ENCODE measurements at places on chromosomes 16 and 17.

GRCh38 chr17:81466564-81467472 lies 45.8 kb downstream of the ACTG1 start:
- no peak for DNase-seq

GRCh38 chr17:37373530-37374159 lies 2.1 kb upstream of the C17orf78 start:
- peak; percentile 61 for DNase-seq

GRCh38 chr17:63847525-63848249 lies 5.2 kb upstream of the SMARCD2 start:
- DNase-seq: no peak

DNA sequence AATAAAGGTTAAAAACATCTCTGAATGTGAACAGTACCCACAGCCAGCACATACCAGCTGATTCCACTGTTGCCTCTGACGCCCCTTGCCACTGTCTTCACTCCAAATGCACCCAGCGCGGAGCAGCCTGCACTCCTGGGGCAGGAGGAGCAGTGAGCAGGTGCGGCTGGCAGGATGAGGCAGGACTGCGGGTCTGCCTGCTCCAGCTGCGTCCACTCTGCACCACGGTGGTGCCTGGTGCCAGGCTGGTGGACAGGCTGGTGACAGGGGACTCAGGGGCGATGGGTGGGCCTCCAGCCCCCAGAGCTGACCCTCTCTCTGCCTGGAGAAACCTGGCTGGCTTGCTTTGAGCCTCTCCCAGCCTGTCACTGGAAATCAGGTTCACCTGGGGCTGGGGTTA lies 9.4 kb downstream of the RAB40B start:
- DNase-seq: no peak

GRCh38 chr16:19130852-19131824 lies 17.4 kb downstream of the ITPRIPL2 start:
- DNase-seq: no peak

DNA sequence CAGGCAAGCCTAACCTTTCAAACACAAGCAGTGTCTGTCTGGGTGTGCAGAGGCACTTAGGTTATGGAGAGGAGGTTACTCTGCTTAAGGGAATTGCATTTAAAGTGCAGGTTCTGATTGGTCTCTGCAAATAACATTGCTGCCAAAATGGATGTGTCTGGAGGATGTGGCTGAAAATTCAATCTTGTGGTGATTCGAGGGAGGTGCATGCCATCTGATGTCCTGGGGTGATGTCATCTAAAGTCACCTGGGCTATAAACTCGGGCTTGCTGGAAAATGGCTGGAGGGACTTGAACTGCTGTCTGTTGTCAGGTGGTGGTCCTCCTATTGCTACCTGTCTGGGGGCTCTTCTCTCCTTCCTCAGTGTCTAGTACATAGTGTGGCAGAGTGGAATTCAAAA lies 28.3 kb upstream of the GPR139 start:
- DNase-seq: no peak

- DNase-seq: no peak
These were observed 50.9 kb upstream of the PABPN1L start for GRCh38 chr16:88917146-88917914.

DNA sequence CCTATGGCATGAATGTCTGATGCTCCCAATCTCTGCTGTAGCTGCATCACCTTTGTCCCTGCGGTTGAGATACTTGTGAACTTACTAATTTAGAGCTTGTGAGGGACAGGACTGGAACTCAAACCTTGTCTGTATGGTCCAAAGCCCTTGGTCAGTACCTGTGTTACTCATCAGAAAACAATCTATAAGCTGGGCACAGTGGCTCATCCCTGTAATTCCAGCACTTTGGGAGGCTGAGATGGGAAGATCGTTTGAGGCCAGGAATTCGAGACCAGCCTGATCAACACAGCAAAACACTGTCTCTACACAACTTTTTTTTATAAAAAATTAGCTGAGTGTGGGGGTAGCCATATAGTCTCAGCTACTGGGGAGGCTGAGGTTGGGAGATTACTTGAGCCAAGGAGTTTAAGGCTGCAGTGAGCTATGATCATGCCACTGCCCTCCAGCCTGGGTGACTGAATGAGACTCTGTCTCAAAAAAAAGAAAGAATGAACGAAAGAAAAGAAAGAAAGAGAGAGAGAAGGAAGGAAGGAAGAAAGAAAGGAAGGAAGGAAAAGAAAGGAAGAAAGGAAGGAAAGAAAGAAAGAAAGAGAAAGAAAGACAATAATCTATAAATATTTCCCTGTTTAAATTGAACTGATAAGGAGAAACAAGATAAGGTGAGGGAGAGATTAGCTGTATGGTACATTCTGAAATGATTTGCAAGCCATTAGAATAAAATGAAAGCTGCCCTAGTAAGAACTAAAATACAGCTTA lies 31.7 kb upstream of the MYH10 start:
- DNase-seq: no peak

GRCh38 chr16:10069374-10069773 lies 112.9 kb downstream of the GRIN2A start:
- DNase-seq: no peak

DNA sequence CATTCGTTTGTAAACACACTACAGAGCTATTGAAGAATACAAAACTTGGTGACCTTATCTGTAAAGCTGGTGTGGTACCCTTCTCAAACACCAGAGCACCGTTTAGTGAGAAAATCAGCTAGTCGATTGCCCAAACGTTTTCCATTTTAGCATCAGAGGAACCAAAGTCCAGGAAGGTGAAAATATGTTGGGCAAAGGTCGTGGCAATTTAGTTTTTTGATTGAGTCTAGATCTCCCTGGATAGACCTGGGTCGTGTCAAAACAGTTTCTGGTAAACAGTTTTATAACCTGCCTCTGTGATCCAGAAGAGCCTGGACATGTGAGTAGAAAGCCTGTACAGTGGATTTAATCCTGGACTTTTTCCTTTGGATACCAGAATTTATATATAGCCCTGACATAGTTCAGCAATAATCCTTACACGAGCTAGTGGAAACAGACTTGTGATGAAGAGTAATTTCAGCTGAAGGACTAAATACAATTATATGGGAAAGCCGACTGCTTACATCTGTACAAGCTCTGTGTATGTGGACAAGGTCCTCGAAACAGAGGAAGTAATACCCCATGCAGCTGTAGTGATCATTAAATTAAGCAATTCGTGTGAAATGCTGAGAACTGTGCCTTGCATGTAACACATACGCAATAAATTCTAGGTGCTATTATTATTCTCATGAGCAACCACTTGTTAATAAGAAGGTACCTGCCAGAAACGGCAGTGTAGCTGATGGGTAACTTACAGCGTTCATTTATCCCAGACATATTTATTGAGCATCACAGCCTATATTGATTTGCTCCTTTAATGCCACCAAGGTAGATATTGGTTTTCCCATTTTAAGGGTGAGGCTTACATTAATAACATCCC lies 72.5 kb downstream of the MAP2K6 start:
- DNase-seq: no peak

- no peak for DNase-seq
These were observed 67.0 kb downstream of the USP31 start for GRCh38 chr16:23082161-23082788.

- DNase-seq: no peak
These were observed 3.8 kb downstream of the CIITA start for GRCh38 chr16:10880594-10881452.

- no peak for DNase-seq
These were observed 8.1 kb upstream of the TIMP2 start for GRCh38 chr17:78933025-78933958.

DNA sequence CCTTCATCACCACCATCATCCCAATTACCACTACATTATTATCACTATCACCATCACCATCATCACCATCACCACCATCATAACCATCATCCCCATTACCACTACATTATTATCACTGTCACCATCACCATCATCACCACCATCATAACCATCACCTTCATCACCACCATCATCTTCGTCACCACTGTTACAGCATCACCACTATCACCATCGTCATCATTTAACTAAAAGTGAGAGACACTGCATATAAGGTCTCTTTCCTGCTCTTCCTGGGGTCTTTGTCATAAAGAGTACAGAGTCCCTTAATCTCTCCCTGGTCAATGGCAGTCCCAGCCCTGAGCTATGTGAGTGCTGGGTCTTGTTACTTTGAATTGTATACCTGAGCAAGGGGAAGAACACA lies 133.5 kb downstream of the CMIP start:
- DNase-seq: no peak

GRCh38 chr17:33848433-33848832 lies 406.7 kb upstream of the CCL2 start:
- no peak for DNase-seq

DNA sequence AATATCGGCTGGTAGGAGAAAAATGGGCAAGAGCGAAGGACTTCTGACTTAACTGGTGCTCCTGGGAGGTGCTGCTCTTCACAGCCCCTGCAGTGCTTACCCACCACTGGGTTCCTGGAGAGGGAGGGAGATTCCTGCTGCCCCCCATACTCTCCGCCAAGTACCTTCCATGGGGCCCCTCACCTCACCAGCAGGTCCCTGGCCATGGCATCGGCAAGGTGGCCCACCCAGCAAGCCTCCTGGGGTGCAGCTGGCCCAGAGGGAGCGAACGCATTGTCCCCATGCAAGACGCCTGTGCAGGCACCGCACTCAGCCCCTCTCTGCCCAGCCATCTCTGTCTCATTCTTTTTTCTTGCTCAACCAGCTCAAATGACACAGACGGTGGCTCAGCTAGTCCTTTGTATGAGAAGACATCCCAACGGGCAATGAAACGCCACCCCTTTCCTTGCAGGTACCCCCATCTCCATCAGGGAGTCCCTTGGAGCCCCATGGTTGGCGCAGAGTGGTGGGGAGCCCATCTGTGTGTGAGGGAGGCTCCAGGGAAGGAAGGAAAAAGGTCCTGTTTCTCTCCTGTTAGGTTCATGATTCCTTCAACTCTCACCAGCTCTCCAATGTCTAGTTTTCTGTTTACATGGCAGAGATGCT lies 9.6 kb upstream of the ALDH3A1 start:
- DNase-seq: no peak

GRCh38 chr16:53784291-53784690 lies 80.3 kb downstream of the FTO start:
- no peak for DNase-seq

DNA sequence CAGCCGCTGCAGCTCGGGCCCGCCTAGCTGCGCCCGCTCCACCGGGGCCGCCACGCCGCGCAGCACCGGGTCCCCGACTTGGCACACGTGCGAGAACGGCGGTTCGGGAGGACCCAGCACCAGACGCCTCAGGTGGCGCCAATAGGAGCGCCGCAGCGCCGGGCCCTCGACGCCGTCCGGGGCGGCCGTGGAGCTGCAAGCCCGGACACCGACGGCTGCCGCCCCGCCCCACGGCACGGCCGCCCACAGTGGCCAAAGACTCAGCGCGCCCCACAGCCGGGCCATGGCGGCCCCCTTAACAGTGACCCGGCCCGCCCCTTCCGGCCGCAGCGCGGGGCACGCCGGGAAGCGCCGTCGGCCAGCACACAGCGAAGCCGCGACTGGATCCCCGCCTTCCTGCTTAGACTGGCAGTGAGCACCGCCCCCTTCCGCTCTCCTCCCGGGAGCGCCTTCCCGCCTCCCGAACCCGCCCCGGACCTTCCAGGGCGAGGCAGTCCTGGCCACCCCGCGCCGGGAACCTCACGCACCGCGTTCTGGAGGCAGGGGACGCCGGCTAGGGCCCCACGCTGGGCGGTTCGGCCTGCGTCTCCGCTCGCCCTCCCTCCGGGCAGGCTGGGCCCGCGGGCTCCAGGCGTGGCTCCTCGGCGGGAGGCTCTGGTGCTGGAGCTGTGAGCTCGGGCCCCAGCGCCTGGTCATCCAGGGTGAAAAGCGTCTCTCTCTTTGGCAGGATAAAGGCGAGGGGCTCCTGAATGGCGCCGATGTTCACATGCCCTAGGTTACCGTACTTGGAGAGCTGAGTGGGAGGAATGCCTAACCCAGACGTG lies at the start of gene PDF:
TSS of gene PDF (minus strand) at position 303 of the 824 bp plus-strand sequence. CDS start at position 285, 18 bp downstream.
- DNase-seq: peak; percentile 75

- DNase-seq: no peak
These were observed 25.8 kb upstream of the KLHDC4 start for GRCh38 chr16:87791295-87792204.

- no peak for DNase-seq
These were observed 108.5 kb downstream of the CACNG3 start for GRCh38 chr16:24364596-24364995.

- no peak for DNase-seq
These were observed 24.0 kb downstream of the PCTP start for GRCh38 chr17:55774846-55775271.

- DNase-seq: no peak
These were observed 5.8 kb upstream of the GNA13 start for GRCh38 chr17:65062171-65062915.

- no peak for DNase-seq
These were observed 400.0 kb downstream of the SOX9 start for GRCh38 chr17:72520665-72521303.

DNA sequence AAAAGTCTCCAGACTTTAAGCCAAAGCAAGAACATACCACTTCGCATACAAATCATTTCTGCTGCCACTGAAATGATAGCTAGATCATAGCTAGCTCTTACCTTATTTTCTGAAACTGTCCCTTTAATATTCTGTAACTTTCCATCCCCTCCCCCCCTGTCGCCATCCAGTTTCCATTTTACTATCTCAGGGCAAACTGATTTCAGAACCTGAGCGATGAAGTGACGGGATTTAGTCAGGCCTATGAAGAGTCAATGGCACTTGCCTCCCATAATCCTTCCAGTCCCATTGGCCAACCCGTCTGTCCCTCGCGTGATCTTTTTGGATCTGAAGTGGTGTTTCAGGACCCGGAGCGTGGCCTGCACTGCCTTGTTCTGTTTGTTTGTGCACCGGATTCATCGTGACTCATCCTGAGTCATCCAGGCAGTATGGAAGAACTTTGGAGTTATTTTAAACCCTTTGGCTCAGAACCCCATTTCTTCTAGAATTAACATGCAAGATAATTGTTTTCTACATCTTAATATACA lies 199.8 kb upstream of the CHMP6 start:
- no peak for DNase-seq

DNA sequence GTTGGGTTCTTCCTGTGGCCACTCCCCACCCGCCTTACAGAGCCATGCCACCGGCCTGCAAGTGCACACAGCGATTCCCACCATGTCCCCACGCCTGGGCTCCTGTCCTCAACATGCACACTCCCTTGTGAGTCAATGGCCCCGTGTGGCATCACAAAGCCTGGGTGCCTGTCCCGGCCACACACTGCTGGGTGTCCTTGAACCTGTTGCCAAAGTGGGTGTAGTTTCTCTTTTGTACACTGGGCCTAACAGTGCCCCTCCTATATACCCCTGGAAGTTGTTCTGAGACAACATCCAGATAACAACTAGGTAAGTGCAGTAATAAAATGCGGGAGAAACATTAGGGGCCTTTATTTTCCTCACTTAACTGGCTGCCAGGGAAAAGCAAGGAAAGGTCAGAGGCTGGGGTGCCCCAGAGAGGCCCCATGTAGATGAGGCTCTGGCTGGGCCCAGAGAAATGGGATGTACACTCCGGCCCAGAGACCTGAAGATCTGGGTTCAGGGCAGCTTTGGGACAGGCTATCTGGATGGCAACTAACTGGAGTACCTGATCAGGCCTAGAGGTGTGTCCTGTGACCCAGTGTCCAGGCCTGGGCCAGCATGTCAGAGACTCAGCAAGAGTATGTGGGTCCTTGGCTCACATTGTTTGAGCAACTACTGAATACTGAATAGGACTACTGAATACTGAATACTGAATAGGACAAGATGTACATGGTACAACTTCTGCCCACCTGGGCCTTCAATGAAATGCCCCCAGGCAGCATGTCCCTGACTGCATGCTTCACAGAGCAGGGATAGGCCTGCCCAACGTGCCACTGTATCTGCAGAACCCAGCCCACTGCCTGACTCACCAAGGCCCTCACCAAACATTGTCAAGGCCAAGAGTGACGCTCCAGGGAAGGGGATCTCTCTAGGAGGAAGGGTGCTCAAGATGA lies 8.3 kb downstream of the ABCC3 start:
- DNase-seq: no peak

GRCh38 chr16:31876951-31877828 lies 3.6 kb downstream of the ZNF267 start:
- peak; percentile 33 for DNase-seq
